Dermis blood vessel endothelial cell (primary cell): ENCODE measurements at places on chromosomes 3 and 15. TPM values are rescaled to one million over a fixed set of nuclear protein-coding genes. Genes with fewer than 3 reads are reported as not detected.

Gene ZBBX
- 0.05 TPM in 1 of 2 replicates, not detected in the other for total RNA-seq

Gene DAZL
- total RNA-seq, result not detected in 2 replicates

Gene SYNPR
- total RNA-seq, result not detected in 2 replicates

Gene XYLB
- 1.7 and 2.1 TPM in 2 replicates for total RNA-seq

Gene SCN5A
- 6.5 and 12.0 TPM in 2 replicates for total RNA-seq

Gene GPR87
- not detected in 2 replicates for total RNA-seq

Gene SLC12A8
- total RNA-seq, result 0.34 and 0.70 TPM in 2 replicates

Gene UMPS
- total RNA-seq, result 33.8 and 36.1 TPM in 2 replicates

- no peak for DNase-seq
Measured at GRCh38 chr3:185063431-185063830, 89.4 kb downstream of the C3orf70 start.

DNA sequence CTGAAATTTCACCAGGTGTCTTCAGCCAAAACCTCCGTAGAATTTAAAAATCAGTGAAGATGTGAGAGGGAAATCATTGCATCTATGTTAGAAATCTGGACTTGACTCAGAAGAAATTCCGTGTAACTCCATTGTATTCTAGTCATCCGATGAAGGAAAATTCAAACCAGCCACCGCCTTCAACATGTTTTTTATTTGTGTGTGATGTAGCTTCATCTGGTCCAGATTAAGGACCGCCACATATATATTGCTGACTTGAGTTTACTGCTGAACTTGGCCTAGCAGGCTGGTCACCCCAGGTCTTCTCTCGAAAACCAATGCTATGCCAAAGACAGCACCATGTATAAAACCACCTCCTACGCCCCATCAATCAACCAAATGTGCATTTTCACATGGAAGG is 120.9 kb downstream of the FOXP1 start:
- DNase-seq, result no peak

DNA sequence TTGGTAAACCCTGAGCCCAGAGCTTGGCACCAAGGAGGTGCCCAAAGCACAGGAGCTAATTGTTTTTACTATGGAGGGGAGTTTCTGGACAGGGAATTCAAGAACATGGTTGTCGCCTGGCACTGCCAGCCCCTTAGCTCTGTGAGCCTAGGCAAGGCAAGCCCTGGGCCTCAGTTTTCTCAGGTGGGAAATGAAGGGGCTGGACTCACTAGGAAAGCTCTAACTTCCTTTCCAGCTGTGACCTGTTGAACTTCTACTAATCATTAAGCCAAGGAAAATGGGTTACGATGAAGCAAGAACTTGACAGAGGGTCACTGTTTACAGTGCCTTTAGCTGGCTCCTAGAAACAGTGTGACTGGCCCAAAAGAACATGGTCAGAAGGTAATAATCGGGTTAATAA is 277.2 kb downstream of the SHQ1 start:
- DNase-seq, result no peak

GRCh38 chr3:188789251-188789650 is 382.5 kb upstream of the TPRG1 start:
- DNase-seq, result no peak

DNA sequence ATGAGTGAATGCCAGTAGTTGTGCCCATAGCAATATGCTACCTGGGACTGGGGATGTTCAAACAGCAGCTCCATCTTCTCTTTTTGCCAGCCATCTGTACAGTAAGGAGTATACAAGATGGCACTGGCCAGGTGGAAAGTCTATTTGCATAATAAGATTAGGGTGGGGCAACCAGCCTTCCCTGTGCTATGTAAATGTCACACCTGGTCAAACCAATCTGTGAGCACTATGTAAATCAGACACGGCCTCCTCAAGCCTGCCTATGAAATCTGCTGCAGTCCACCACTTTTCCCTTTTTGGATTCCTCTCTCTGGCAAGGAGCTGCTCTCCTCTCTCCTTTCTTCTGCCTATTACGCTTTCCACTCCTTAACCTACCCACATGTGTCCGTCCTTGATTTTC is 53.0 kb downstream of the C3orf80 start:
- DNase-seq, result no peak

GRCh38 chr3:9331171-9331570 is 31.7 kb upstream of the THUMPD3 start:
- no peak for DNase-seq

GRCh38 chr3:38590521-38590920 is 59.0 kb downstream of the SCN5A start:
- DNase-seq, result no peak

- no peak for DNase-seq
Measured at GRCh38 chr3:101377209-101377608, 56.8 kb upstream of the IMPG2 start.

- DNase-seq, result no peak
Measured at GRCh38 chr3:57855281-57855680, 99.2 kb downstream of the SLMAP start.

DNA sequence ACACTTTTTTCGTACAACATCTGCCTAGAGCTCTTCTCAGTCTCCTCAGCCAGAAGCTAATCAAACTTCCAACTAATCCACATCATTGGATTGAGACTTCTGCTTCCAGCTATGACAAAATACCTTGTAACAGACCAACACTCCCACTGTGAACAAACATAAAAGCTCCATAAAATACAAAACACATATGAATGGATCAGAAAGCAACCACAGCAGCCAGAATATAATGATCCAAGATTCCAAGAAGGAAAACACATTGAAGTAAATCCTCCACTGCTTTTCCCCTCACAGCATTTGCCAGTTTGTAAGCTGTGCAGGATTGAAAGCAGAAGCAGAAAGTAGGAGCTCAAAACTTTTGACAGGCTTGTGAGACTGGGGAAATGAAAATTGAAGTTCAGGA is 863.2 kb downstream of the TUSC7 start:
- no peak for DNase-seq

DNA sequence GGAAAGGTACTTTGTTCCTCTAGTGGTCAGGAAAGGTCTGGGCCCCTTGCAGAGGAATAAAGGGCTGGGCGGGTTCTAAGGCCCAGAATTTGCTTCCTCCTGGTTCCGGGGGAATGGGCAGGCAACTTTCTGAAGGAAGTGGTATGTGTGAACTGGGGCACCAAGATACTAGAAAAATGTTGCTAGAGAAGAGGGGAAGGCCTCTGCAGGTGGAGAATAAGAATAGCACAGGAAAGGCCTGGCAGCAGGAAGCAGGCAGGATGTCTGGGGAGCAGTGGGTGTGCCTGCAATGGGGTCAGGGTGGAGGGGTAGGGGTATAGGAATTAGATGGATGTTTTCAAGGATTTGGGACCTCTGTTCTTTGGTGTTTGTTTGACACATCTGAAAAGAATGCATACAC is 2.0 kb downstream of the SLC22A13 start:
- peak; percentile 9 for DNase-seq
